ENCODE measurements at places on chromosomes 13 and 19. TPM values are rescaled to one million over a fixed set of nuclear protein-coding genes. Genes with fewer than 3 reads are reported as not detected.

The CEACAM16 gene
- polyA plus RNA-seq = not detected

The UBL3 gene
- polyA plus RNA-seq = 39.2 TPM

GRCh38 chr13:52003541-52003940 is 7.7 kb downstream of the ATP7B start:
- no peak for DNase-seq

- no peak for DNase-seq
Measured at GRCh38 chr19:7982103-7982502, 23.3 kb downstream of the ELAVL1 start.
